Epithelial cell of prostate (primary cell): ENCODE measurements at places on chromosomes 4 and X.

GRCh38 chr4:2172161-2172560, 69.8 kb downstream of the HAUS3 start:
- DNase-seq = no peak

GRCh38 chrX:129992181-129992580, 9.7 kb downstream of the BCORL1 start:
- DNase-seq = no peak

DNA sequence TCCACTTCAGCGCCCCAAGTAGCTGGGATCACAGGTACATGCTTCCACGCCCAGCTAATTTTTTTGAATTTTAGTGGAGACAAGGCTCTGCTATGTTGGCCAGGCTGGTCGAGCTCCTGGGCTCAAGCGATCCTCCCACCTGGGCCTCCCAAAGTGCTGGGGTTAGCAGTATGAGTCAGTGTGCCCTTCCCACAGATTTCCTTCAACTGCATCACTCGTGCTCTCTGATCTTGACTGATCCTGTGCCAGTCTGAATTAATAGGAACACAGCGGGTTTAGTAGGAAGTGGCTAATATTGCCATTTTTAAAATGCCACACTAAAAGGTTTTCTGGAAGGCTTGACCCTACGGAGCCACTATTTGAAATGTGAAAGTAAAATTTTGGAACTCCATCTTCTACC, 4.3 kb upstream of the SHROOM2 start:
- no peak for DNase-seq

GRCh38 chr4:141216002-141216761, 4.5 kb upstream of the ZNF330 start:
- DNase-seq = no peak

DNA sequence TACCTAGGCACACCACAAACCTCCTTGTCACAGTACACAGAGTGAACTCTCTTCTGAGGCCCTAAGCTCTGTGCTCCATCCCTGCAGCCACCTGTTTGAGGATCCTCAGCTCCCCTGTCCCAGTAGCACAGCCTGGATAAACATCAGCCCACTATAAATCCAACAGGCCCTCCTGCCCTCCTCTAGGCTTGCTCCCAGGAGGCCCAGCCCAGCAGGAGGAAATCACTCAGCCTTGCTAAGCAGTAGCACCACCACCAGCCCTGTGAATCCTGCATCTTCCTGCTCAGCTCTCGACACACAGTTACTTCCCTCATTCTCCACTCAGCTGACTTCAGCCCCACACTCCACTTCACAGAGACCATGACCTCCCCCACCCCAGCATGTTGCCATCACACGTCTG, 273.9 kb downstream of the BCOR start:
- no peak for DNase-seq

- DNase-seq = no peak
Measured at GRCh38 chrX:67720344-67720743, 176.5 kb downstream of the AR start.

DNA sequence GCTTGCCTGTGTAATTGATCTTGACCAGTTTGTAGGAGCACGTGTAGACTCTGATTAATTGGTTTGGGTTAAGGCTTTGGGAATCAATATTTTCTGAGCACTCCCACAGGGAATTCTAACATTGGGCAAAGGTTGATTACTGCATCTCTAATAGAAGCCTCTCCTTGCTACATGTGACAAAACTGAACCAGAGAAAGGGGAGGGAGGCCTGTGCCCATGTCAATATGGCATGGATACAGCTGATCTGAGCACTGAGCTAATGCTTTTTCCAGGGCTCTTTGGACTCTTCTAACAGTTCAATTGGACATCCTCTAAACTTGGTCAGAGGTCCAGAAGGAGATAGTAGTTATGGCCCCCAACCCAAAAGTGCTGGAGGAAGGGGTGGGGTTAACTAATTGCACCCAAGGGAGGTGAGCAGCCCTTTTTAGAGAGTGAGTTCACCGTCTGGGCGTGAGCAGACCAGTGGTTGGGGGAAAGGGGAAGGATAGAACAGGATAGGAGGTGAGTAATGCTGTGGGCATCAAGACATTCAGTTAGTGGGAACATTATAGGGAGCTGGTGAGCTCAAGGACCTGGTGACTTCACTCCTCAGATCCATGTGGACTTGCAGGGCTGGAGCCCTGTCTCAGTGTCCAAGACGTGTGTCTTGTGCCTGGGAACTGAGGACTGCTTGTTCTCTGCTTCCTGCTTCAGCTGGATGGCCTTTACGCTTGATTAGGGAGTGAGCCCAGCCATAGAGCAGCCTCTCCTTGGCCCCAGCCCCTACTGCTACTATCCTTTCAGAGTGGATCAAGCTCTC, 22.8 kb downstream of the MSN start:
- no peak for DNase-seq

DNA sequence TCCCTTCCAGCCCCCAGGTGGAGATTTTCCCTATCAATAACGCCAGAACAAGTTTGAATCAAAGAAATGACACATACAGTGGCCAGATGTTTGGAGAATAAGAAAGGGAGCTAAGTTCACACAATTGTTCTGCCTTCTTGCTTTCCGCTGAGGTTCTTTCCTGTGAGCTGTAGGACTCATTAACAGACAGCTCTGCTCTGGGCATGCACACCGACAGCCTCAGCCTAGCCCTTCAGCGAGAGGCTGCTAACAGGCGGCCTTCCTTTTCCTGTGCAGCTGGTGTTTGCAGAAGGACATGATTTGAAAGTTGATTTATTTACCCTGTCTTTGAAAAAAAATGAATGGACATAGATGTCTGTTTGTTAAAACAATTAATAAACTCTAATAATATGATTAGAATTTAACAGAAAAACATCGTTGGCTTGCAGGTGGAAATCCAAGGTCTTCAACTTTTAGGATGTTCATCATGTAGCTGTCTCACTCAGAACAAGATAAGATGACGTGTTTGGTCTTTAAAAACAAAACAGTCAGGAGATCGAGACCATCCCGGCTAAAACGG, 183.3 kb downstream of the KDR start:
- DNase-seq = no peak

- DNase-seq = no peak
Measured at GRCh38 chr4:94653095-94653649, 104.6 kb upstream of the BMPR1B start.

DNA sequence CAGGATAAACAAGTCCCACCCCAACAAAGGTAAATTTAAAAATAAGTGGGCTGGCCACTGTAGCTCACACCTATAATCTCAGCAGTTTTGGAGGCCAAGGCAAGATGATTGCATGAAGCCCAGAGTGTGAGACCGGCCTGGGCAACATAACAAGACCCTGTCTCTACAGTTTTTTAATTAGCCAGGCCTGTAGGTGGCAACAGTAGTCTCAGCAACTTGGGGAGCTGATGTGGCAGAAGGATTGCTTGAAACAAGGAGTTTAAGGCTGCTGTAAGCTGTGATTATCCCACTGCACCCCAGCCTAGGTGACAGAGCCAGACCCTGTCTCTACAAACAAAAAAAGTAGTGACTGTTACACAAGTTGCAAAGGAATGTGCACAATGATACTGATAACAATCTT, 74.6 kb upstream of the FAAH2 start:
- DNase-seq = no peak

DNA sequence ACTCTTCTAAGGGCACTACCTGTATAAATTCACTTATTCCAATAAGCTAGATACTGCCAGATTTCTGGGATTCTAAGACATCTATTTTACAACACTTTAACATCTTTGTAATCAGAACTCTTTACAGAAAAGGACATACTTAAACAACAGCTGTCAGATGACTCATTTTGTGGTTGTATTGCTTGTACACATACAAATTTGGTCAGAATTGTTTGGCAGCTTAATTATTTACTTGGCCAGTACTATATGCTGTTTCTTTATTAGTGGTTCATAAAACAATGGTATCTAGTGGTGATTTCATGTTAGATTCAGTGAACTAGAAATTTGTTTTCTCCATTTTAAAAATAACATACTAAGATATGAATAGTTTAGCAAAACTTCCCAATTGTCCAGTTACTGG, 27.2 kb downstream of the PALLD start:
- DNase-seq = peak; percentile 52

- no peak for DNase-seq
Measured at GRCh38 chr4:17066972-17067371, 168.5 kb upstream of the LDB2 start.

GRCh38 chrX:147699061-147699460, 212.7 kb upstream of the FMR1 start:
- no peak for DNase-seq

DNA sequence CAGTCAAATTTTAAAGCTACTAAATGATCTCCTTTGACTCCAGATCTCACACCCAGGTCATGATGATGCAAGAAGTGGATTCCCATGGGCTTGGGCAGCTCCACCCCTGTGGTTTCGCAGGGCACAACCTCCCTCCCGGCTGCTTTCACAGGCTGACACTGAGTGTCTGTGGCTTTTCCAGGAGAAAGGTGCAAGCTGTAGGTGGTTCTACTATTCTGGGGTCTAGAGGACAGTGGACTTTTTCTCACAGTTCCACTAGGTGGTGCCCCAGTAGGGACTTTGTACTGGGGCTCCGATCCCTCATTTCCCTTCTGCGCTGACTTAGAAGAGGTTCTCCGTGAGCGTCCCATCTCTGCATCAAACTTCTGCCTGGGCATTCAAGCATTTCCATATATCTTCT, 845.2 kb downstream of the PCDH18 start:
- DNase-seq = no peak

GRCh38 chrX:143058120-143058519, 32.4 kb downstream of the SPANXN4 start:
- no peak for DNase-seq

GRCh38 chr4:124684301-124684700, 28.2 kb downstream of the ANKRD50 start:
- no peak for DNase-seq

GRCh38 chrX:136659174-136659573, 11.2 kb downstream of the CD40LG start:
- DNase-seq = no peak

- no peak for DNase-seq
Measured at GRCh38 chr4:145487631-145488030, 6.0 kb downstream of the SMAD1 start.

DNA sequence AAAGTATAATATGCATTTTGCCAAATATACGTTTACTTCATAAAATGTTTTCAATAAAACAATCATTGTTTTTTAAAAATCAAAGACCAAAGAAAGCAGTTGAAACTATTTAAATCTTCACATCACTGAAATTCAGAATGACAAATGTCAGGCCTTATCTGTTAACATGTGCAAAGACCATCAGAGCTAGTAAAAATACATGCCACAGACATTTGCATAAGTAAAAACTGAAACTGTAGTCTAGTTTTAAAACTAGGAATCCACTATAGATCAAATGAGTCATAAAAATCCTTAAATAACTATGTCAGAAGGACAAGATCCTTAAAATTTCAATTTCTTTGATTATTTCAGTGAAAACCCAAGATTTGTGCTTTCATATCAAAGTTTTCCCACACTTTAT, 24.8 kb downstream of the KLHL15 start:
- DNase-seq = no peak

DNA sequence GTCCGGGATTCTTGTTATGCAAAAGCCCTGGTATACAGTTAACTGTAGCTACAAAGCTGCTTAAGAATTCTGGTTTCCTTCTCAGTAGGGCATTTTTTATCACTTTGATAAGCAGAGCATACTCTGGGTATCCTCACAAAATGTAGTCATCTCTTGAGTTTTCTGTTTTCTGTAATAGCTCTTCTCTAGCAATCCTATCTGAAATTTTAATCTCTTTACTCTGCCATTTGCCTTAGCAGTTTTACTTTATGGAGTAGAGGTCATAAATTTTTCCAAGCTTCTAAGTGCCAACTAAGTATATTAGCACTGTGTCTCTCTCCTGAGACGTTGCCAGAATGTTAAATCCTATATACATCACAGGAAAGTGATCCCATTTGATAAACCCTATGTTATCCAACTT, 28.0 kb upstream of the BANK1 start:
- DNase-seq = no peak

DNA sequence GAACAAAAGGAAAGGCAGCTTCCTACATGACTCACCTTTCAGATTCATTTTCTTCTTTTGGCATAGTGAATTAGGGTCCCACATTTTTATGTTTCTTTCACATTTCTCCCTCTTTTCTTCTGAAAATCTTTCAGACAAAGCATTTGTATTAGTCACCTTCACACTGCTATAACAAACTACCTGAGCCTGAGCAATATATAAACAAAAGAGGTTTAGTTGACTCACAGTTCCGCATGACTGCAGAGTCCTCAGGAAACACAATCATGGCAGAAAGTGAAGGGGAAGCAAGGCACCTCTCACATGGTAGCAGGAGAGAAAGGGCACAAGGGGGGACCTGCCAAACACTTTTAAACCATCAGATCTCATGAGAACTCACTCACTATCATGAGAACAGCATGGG, 36.9 kb downstream of the MAGEA9 start:
- DNase-seq = no peak

DNA sequence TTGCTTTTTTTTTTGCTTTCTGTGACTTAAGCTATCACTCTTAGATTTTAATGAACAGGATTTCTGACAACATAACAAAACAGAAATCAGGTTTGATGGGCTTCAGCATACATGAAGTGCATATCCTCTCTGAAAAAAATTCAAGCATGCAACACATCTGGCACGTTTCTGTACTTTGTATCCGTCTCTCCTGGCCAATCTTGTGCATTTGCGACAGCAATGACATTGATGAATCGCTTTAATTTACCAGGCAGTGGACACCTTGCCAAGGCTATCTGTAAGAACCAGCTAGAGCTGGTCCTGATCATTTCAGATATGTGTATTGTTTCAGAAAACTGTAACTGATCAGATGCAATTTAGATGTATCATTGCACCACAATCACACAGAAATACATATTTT, 93.3 kb downstream of the CCSER1 start:
- DNase-seq = no peak

GRCh38 chr4:110641218-110641617, 18.3 kb upstream of the PITX2 start:
- no peak for DNase-seq

GRCh38 chr4:153153339-153153871, 50.8 kb upstream of the TRIM2 start:
- no peak for DNase-seq

GRCh38 chr4:95170176-95170575, 378.6 kb downstream of the UNC5C start:
- DNase-seq = no peak

- no peak for DNase-seq
Measured at GRCh38 chr4:135732448-135732847, 1530.9 kb upstream of the PABPC4L start.

DNA sequence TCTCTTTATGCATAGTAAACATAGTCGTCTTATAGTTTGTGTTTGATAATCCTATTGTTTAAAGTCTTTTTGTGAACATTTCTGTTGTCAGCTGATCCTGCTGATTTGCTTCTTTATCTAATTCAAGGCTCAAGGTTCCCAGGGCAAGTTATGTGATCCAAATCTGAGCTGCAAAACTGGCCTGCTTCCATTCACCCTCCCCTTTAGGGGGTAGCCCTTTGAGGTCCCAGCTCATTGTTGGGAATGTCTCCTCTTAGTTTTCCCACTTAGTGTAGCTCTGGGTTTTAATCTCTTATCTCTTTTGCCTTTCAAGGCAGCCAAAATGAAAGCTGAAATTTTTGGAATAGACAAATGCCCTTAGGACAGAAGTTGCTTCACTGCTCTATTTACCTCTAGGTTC, 40.2 kb upstream of the MAGED1 start:
- DNase-seq = no peak
